ENCODE measurements at places on chromosomes 3 and 15. TPM values are rescaled to one million over a fixed set of nuclear protein-coding genes. Genes with fewer than 3 reads are reported as not detected.

KLHL40 gene
- not detected for total RNA-seq

MEX3B gene
- 55.3 TPM for total RNA-seq

C3orf70 gene
- total RNA-seq, result 27.5 TPM

SH2D7 gene
- not detected for total RNA-seq

C3orf85 gene
- not detected for total RNA-seq

CNTN3 gene
- 28.3 TPM for total RNA-seq

IGSF11 gene
- total RNA-seq, result 8.9 TPM

SCN11A gene
- 0.25 TPM for total RNA-seq

FSTL1 gene
- 55.1 TPM for total RNA-seq

TNNC1 gene
- 0.49 TPM for total RNA-seq

GOLGA8N gene
- 3.0 TPM for total RNA-seq

FOXL2NB gene
- 0.25 TPM for total RNA-seq

TTC14 gene
- 36.9 TPM for total RNA-seq

DLL4 gene
- 3.4 TPM for total RNA-seq

PATL2 gene
- not detected for total RNA-seq

TEX55 gene
- total RNA-seq, result not detected

IRAK2 gene
- 3.4 TPM for total RNA-seq

ATP1B3 gene
- total RNA-seq, result 34.9 TPM

FBXL22 gene
- total RNA-seq, result 0.74 TPM

SELENOK gene
- 21.4 TPM for total RNA-seq
